ENCODE measurements at places on chromosomes 6 and 20.

- DNase-seq = no peak
Measured at GRCh38 chr6:141261672-141262060, 871.1 kb upstream of the GJE1 start.

DNA sequence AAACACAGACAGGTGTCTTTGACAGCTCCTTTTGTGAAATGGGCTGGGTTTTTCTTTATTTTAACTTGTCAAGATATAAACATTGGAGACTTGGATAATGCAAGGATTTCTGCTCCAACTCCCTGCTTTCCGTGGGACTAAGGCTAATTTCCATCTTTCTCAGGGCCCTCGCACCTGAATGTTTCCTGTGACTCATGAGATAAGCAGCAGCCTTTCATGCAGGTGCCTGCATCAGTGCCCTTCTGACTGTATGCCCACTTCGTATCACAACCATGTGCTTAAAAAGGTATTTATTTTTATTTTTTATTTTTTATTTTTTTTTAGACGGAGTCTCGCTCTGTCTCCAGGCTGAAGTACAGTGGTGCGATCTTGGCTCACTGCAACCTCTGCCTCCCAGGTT is 736.1 kb downstream of the DOK5 start:
- DNase-seq = no peak

- DNase-seq = no peak
Measured at GRCh38 chr20:58776109-58776508, 74.6 kb downstream of the GNAS-AS1 start.

DNA sequence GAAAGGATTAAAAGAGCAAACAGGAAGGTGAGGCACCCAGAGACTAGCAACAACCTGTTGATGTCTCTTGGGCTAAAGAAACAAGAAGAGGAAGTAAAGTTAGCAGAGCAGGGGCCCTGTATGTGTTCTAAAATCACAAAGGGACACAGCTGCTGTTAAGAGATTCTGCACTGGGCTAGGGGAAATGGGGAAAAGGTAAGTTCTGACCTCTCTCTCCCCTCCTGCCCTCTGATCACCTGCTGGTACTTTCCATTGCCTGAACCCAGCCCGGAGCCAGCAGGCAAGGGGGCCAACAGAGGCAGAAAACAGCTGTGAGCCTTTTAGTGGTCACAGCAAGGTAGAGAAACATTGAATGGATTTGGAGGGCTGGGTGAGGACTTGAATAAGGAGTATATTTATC is 13.5 kb upstream of the CNR1 start:
- DNase-seq = no peak

GRCh38 chr6:12718015-12718414 is 1.4 kb downstream of the PHACTR1 start:
- no peak for DNase-seq

DNA sequence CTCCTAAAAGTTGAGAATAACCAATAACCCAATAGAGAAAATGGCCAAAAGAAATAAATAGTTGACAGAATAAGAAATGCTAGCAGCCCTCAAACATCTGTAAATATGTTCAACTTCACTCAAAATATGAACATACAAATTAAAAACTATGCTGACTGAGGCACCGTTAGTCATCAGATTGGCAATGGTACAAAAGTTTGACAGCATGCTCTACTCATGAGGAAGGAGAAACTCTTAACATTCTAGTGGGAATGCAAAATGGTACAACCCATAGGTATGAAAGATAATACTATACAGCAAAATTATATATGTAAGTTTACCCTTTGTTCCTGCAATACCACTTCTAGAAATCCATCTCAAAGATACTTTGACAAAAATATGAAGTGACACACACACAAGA is 1.6 kb upstream of the ZSCAN12 start:
- DNase-seq = no peak

GRCh38 chr6:133407320-133408100 is 166.4 kb downstream of the EYA4 start:
- DNase-seq = no peak

DNA sequence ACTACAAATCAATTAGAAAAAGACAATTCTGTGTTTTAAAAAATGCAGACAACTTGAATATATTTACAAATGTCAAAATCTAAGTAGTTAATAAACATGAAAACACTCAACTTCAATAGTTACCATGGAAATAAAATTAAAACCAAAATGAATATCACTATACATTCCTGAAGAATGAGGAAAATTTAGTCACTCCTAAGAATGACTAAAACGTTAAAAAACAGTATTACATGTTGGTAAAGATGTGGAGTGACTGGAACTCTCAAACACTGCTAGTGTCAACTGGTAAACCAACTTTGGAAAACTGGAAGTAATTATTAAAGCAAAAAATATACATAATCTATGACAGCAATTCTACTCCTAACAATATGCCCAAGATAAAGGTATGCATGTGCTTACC is 36.3 kb downstream of the AHI1 start:
- no peak for DNase-seq

DNA sequence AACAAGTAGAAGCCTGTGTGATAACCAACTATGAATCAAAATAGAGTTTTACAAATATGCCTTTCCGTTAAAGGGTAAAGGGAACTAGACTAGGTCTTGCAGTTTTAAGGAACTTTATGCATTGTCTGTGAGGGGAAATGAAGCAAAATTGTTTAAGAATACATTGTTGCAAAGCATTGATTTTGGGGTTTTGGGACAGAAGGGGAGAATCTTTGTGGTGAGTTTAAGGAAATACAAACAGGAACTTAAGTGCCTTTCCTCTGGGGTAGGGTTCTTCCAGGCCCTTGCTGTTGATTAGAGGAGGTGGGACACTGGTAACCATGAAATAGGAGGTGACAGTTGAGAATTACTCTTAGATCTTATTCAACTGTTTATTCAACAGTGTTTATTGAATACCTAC is 4.7 kb downstream of the MAPK14 start:
- DNase-seq = no peak

DNA sequence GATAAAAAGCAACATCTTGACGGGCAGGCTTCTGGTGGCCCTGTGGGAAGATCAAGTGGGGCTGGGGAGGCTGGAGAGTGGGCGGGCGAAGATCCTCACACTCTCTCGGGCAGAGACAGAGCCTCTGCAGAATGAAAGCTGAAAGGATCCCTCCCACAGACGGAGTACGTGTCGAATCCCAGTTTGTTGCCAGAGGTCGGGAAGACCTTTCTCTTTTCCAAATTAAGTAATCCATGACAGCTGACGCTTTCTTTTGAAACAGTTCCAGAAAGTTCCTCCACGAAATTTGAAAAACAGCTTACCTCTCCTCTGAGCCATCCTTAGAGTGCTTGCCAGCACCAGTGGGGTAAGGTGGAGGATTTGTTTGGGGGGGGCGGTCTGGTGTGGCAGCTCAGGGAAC is 155.6 kb upstream of the SMLR1 start:
- no peak for DNase-seq

- DNase-seq = peak; percentile 80
Measured at GRCh38 chr6:150599199-150600009, at the start of gene PLEKHG1. Gene PLEKHG1 (plus strand): TSS chr6:150599885. CDS start chr6:150733682, 133,797 bp downstream.

DNA sequence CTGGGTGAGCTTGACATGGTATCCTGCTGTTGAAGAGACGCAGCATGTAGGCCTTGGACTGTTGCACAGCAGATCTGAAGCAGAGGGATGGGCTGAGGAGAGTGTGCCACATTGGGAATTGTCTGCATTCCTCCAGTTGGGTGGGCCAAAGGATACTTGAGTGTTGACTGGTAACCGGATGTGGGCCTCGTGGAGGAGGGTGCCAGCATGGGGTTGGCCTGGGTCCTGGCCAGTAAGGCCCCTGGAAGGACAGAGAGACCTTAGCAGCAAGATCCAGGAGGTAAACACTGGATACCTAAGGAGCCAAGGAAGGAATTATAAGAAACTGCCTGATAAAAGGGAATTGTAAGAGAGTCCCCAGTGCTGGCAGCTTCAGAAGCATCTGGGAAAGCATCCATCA is 76.9 kb downstream of the FIG4 start:
- DNase-seq = no peak

DNA sequence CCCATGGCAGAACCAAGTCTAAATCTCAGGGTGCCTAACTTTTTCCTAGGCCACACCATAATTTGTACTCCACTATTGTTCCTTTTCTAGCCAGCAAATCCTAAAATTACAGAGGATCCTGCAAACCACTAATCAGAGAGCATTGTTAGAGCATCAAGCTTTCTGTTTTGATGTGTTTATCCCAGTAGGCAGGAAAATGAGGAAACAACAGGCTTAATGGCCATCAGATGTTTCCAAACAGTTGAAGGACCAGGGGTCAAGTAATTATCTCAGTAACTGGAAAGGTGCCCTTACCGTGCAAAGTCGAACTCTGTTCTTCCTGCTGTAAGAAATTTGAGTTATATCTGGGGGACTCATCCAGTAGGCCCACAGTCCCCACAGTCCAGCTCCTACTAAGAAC is 58.7 kb downstream of the RALY start:
- DNase-seq = no peak

DNA sequence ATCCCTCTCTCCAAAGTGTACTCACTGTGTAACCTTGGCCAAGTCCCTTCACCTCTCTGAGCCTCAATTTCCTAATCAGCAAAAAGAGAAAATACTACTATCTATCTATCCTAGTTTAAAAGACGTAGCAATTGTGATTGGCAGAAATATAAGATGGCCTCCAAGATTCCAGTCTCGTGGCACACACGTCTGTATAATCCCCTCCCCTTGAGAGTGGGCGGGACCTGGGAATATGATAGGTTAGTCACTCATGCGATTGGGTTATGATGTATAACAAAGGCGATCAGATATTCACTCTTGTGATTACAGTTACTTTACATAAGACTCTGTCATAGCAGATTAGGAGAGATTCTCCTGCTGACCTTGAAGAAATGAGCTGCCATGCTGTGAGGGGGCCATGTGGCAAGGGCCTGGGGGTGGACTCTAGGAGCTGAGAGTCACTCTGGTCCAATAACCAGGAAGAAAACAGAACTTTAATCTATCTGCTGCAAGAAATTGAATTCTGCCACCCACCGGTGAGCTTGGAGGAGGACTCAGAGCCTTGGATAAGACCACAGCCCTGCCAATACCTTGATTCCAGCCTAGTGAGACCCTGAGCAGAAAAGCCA is 6.0 kb downstream of the CPNE5 start:
- DNase-seq = no peak

DNA sequence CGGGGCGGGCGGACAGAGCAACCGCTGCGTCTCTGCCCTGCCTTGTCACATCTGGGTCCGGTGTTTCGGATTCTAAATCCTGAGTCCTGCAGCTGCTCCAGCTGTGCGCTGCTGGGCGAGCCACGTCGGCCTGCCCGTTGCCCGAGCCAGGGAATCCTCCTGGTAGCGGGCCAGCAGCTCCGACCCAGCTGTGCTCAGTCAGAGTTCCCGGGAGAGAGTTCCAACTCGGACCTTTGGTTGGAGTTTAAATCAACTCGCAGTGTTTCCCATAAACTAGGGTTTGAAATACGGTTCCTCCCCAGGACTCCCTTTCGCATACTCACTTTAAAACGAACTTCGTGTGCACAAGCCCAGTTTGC is 315 bp upstream of the PDE10A start:
- no peak for DNase-seq

Measured in activated CD8-positive, alpha-beta memory T cell treated with anti-CD3 and anti-CD28 coated beads for 24 hours (primary cell).